ENCODE measurements at places on chromosomes 1 and 21.

DNA sequence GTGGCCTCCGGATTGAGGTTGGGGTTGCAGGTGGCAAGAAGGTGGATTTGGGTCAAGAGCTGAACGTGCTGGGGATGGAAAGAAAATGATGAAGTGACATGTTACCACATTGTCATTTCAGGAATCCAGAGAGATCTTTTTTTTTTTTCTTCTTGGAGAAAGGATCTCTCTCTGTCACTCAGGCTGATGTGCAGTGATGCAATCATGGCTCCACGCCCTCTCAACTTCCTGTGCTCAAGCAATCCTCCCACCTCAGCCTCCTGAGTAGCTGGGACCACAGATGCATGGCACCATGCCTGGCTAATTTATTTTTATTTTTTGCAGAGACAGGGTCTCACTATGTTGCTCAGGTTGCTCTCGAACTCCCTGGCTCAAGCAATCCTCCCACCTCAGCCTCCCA is 80.6 kb downstream of the GON4L start:
- DNase-seq = no peak

GRCh38 chr1:201605385-201606010 is 66.6 kb downstream of the NAV1 start:
- DNase-seq = no peak

DNA sequence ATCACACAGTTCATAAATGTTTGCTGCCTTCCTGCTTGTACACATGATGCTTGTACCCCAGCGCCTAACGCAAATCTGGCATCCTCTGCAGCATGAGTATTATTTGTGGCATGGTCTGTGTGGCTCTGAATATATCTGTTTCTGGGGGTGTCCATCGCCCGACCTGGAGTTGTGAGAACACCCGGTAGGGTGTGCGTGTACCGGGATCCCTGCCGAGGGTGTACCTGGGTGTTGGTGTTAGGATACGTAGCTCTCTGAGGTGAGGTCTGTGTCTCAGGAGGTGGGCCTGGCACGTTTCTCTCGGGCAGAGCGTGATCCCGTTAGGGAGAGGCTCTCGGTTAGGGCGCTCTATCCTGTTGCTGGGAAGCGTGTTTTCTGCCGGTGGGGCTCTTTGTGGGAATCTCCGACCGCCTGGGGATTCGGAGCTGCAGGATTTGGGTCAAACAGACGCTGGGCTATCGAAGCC is 10.4 kb upstream of the CDC20 start:
- peak; percentile 84 for DNase-seq

GRCh38 chr1:43563876-43564539 is 33.3 kb downstream of the PTPRF start:
- no peak for DNase-seq

GRCh38 chr21:32270748-32271147 is 8.1 kb downstream of the MIS18A start:
- DNase-seq = no peak

GRCh38 chr1:179589509-179589908 is 2.1 kb upstream of the TDRD5 start:
- DNase-seq = no peak

- DNase-seq = no peak
Measured at GRCh38 chr1:68221980-68222373, 10.3 kb downstream of the WLS start.

GRCh38 chr1:32811265-32811664 is 5.9 kb downstream of the YARS1 start:
- no peak for DNase-seq

- DNase-seq = no peak
Measured at GRCh38 chr1:200240656-200241055, 169.2 kb downstream of the ZNF281 start.

GRCh38 chr1:170321113-170321512 is 175.4 kb downstream of the NTMT2 start:
- DNase-seq = no peak

GRCh38 chr1:175564119-175564518 is 179.3 kb downstream of the TNR start:
- no peak for DNase-seq

- DNase-seq = no peak
Measured at GRCh38 chr1:47210666-47211065, 20.8 kb upstream of the PDZK1IP1 start.

- no peak for DNase-seq
Measured at GRCh38 chr1:58738876-58739275, 39.0 kb upstream of the MYSM1 start.

- no peak for DNase-seq
Measured at GRCh38 chr1:247347477-247348222, 16.0 kb upstream of the ZNF496 start.

DNA sequence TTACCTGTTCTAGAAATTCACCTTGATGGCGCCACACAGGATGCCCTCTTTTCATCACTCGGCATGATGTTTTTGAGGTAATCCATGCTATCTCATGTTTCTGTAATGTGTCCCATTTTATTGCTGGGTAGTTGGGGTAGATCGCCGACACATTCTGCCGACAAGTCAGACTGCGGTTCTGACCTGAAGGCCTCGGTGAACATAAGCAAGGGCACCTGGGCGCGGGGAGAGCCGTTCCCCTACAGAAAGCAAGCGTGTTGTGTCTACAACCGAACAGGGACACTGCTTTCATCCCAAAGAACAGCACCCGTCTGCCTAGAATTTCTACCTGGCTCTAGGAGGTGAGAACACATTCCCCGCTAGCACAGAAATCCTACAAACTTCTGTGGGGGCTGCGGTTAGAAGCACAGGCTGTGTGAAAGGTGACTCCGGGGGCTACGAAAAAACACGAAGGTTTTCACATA is 149.2 kb downstream of the PPIAL4G start:
- DNase-seq = no peak

- no peak for DNase-seq
Measured at GRCh38 chr1:29213055-29213454, 17.7 kb downstream of the MECR start.

DNA sequence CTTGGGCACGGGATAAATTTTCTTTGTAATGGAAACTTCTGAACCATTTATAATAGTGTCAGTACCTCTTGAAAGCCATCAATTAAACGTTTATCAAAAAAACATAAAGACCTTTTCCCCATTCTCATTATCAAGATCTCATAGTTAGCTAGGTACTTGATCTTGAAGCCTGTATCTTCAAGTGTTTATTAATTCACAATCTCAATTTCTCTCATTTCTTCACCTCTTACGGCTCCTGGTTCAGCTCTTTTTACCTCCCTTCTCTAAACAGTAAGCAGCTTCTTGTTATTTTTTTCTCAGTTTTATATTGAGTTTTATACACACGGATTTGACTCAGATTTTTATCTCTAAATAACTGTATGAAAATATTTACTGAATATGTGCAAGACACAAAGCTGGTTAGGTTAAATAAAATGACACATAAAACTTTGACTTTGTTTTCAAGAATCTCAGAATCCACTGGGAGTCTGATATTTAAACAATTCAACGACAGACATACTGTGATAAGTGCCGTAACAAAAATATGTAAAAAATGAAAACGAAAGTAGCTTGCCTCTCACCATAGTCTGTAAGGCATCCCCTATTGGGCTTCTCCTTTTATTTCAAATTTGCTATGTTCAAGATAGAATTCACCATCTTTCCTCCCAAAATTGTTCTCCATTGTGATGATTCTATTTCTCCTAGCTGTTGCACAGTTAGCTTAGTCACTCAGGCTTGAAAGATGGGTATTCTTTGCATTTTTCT is 411.6 kb upstream of the ZRANB2 start:
- no peak for DNase-seq

GRCh38 chr1:5640845-5641244 is 351.4 kb downstream of the NPHP4 start:
- DNase-seq = no peak

GRCh38 chr1:235430991-235431390 is 63.8 kb downstream of the TBCE start:
- DNase-seq = no peak

GRCh38 chr1:43552813-43553212 is 22.1 kb downstream of the PTPRF start:
- no peak for DNase-seq

GRCh38 chr1:173648880-173649605 is 13.9 kb downstream of the TEX50 start:
- no peak for DNase-seq

DNA sequence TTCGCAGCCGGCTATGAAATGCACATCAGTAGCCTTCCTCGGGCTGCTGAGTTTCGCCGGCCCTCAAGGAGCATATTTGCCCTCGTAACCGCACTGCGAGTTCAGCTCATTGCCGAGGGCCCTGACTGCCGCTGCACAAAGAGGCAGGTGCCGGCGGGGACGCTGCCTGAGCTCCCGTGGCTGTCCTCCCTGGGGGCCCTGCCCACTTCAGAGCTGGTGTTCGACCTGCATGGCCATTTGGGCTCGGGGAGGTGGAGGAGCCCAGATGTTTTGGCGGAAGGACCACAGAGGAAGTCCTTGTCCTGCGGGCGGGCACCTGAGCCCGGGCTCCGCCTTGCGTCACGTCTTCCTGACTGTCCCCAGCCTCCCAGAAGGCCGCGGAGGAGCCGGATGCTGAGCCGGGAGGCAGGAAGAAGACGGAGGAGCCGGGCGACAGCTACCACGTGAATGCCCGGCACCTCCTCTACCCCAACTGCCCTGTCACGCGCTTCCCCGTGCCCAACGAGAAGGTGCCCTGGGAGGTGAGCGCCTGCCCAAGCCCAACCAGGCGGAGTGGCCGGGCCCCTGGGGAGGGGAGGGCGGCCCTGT is 29.9 kb upstream of the LRRC3 start:
- no peak for DNase-seq

DNA sequence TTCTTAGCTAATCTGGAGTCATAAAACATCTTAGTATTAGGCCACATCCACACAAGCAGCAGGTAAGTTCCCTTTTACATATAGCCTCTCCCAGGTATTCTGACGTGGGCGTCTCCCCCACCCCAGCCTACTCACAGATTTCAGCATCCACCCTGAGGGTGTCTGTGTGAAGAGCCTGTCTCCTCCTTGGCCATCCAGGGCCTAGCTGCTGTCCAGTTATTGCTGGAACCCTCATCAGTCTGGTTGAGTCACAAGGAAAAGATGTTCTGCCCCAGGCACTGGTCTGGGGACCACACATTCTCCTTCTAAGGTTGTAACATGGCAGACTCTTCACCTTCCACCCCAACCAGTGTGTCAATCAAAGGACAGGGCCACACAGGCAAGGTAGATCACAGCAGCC is 57.6 kb downstream of the ETS2 start:
- no peak for DNase-seq

DNA sequence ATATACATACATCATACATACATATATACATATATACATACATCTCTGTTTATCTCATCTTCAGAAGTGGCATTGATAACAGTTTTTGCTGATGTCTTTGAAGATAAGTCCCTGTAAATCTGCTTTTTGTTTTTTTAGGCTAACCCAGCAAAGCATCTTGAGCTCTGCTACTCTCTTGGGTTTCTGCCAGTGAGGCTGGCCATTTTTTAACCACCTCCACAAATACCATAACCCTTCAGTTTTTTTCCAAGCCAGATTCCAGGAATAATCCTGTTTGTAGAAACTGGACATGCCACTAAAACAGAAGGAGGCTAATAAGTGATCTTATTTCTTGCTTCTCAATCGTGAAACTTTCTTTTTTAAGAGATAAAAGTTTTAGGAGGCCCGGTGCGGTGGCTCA is 21.6 kb downstream of the SDHC start:
- no peak for DNase-seq

DNA sequence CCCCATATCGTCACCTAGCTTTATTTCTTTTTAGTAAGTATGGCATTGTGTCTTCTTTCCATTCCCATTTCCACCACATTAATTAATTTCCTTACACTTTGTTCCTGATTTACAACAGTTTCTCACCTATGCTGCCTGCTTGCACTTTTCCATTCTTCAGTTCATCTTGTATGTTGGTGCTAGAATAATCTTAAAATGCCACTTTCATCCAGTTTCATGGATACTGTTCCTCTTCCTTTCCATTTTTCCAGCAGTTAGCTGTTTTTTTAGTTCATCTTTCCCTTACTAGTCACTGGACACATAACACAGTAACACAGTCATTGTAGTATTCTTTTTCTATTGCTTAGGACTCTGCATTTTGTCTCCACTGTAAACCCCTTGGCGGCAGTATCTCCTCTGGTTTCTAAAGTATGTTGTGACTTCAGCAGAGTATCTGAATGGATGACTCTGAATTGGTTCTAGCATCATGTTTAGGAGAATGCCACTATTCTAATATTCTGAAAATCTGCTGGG is 2.1 kb downstream of the CDC7 start:
- no peak for DNase-seq

DNA sequence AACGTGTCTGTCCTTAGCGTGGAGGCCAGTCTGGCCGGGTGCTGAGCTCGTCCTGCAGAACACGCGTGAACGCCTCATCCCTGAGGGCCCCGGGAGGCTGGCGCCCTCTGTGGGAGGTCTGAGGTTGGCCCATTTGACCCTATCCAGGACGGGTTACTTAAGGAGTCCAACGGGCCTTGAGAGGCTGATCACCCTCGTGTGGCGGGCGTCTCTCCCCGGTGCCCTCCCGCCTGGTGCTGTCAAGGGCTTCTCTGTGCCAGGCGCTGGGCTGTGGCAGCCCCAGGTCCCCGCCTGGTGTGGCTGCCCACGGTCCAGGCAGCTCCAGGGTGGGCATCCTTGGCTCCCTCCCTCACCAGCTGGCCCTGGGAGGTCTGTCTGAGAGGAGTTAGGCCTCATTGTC is 9.7 kb downstream of the SKI start:
- no peak for DNase-seq

- DNase-seq = no peak
Measured at GRCh38 chr1:52355436-52355835, 10.6 kb downstream of the CC2D1B start.

DNA sequence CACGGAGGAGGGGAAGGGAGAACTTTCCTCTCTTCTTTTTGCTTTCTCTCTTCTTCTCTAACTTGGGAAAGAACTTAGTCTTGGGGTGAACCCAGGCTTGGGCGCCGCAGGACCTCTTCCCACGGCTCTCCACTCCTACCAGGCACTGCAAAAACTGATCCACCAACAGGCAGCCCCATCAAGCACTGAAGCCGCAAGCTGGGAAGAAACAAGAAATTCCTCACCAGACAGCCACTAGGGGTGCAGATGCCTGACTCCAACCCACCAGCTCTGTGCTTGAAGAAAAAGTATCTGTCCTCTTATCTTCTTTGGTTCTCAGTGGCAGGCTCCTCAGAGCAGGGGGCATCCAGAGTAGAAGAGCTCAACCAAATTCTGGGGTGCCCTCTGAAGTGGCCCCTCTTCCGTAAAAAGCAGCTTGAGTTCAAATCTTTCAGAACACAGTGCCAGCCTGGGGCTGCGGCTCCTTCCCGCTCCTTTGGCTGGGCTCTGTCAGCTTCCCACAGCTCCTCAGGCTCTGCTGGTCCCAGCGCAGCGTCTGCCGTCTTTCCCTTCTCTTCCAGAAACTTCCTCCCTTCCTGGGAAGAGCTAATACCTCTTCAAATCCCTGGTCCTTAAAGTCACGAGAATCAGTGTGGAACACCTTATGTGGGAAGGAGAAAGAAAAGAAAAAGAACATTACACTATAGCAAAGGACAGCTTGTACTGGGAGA is 2.4 kb downstream of the SLC41A1 start:
- DNase-seq = no peak

- DNase-seq = no peak
Measured at GRCh38 chr1:84884671-84885389, 8.2 kb downstream of the LPAR3 start.

GRCh38 chr1:201740670-201741111 is 88.3 kb upstream of the IPO9 start:
- DNase-seq = no peak
